ENCODE measurements at places on chromosomes 12 and 14.

GRCh38 chr12:70236990-70237389 is 6.2 kb upstream of the CNOT2 start:
- DNase-seq: no peak

- DNase-seq: no peak
These were observed 156.3 kb downstream of the ZFP36L1 start for GRCh38 chr14:68636597-68636996.

- DNase-seq: no peak
These were observed 31.7 kb downstream of the TNFAIP2 start for GRCh38 chr14:103155010-103155409.

- DNase-seq: no peak
These were observed 694.3 kb upstream of the MGAT4C start for GRCh38 chr12:86950444-86950843.
